Hematopoietic multipotent progenitor cell (in vitro differentiated cells): ENCODE measurements at places on chromosomes 1 and 21.

GRCh38 chr1:95067062-95067461 is 5.7 kb downstream of the ALG14 start:
- no peak for DNase-seq

- no peak for DNase-seq
These were observed 131.0 kb upstream of the HMCN1 start for GRCh38 chr1:185603158-185603557.

GRCh38 chr1:3352299-3352951 is 102.0 kb upstream of the ARHGEF16 start:
- no peak for DNase-seq

DNA sequence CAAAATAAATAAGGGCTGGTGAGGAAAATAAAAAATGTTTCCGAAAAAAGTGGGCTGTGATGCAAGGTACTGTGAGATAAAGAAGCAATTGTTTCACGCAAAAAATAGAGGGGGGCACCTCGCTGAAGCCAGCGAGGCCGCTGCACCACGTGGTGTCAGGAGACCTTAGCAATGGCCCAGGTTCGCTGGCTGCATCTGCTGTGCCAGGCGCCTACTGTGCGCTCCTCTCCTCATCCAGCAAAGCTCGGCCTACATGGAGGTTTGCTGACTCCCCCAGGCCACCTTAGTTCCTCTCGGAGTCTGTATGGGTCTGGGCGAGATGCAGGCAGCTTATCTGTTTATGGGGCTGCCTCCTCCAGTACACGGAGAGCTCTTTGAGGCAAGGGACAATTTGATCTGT is 119.6 kb downstream of the NR5A2 start:
- no peak for DNase-seq

- DNase-seq = no peak
These were observed 5.8 kb downstream of the AVPR1B start for GRCh38 chr1:206111271-206111927.

GRCh38 chr1:8889103-8889846 is 10.8 kb upstream of the ENO1 start:
- DNase-seq = no peak

GRCh38 chr1:182185842-182186756 is 124.6 kb upstream of the ZNF648 start:
- DNase-seq = no peak
